ENCODE measurements at places on chromosomes 1 and 21.

DNA sequence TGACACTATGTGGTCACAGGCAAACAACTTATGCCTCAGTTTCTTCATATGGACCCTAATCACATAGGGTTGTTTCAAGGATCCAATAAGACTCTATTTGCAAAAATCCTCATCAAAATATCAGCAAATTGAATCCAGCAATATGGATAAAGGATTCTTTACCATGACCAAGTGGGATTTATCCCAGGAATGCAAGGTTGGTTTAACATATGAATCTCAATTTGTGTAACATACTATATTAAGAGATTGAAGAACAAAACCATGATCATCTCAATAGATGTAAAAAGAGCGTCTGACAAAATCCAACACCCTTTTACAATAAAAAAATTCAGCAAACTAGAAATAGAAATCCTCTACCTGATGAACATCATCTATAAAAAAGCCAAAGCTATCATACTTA lies 23.9 kb downstream of the ARHGEF11 start:
- no peaks in the 10 kb centered on the region for H3K27me3 ChIP-seq
- H3K4me3 ChIP-seq, result no peak overlapping the region
- no peaks in the 10 kb centered on the region for H3K4me1 ChIP-seq
- no peaks in the 10 kb centered on the region for H3K36me3 ChIP-seq
- no peak overlapping the region for H3K27ac ChIP-seq

DNA sequence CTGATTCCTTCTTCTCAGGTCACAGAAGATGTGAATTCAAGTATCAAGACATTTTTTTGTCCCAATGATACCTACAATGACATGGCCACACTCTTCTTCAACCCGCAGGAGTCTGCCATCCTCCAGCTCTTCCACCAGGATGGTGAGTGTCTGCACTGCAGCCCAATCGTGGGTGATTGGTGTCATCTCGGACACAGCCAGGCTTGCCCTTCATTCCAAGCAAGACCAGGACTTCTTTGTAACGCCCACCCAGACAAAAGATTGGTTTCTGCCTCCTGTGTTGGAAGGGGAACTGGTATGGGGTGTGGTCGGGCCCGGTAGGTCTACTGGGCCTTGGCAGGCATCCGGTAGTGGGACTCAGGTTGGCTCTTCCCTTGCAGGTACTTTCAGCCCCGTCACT lies 14.1 kb downstream of the NPPA start:
- H3K27me3 ChIP-seq, result no peaks in the 10 kb centered on the region
- H3K36me3 ChIP-seq, result peaks cover 50% of the 10 kb centered on the region
- no peak overlapping the region for H3K4me3 ChIP-seq
- H3K4me1 ChIP-seq, result no peaks in the 10 kb centered on the region
- no peak for DNase-seq

DNA sequence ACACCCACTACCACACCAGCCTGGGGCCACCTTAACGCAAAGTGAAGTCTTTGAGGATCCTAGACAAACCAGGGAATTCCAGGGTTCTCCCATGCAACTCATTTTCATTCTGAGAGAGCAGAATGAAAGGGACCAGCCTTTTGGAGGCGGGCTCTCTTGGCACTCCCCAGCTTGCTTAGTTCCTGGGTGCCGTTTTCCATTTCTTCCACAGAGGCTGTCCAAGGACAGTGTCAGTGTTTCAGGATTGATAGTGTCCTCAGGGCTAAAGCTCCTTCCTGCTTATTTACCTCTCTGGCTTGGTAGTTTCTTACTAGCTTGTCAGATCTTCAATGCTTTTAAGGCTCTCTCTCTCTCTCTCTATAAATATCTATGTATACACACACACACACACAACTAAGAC lies 30.1 kb upstream of the GNG4 start:
- no peaks in the 10 kb centered on the region for H3K4me1 ChIP-seq
- no peak for DNase-seq

DNA sequence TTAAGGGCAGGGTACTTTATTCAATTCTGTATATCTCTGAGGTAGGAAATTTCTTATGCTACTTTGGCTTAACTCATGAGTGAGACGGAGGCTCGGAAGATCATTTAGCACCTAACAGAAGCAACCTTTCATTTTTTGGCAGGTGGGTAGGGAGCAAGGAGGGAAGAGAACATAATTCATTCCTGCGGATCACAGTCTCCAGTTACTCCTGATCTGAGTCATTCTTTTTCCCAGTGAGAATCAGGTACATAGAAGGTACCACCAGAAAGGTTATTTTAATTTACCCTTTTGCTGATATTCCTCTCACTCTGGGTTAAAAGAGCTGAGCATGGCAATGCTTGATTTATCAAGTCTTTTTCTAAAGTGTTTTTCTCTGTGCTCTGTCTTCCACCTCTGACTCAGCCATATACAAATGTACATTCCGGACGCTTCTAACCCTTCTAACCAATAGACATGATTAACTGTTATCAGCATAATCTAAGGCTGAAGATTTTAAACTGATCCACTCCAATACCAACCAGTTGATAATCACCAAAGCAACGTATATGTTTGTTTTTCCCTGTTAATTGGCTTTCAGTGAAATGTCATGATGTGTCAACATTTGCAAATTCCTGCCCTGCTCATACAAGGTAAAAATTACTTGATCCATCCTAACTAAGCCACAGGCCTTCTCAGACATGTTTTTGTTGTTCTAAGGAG lies 271.7 kb downstream of the DUSP10 start:
- no peak for DNase-seq
- no peaks in the 10 kb centered on the region for H3K27me3 ChIP-seq
- no peaks in the 10 kb centered on the region for H3K4me1 ChIP-seq
- H3K4me3 ChIP-seq, result no peak overlapping the region
- no peak overlapping the region for H3K27ac ChIP-seq

GRCh38 chr1:93997756-93998155 lies 88.5 kb upstream of the GCLM start:
- no peaks in the 10 kb centered on the region for H3K27me3 ChIP-seq
- H3K4me1 ChIP-seq, result no peaks in the 10 kb centered on the region
- H3K4me3 ChIP-seq, result no peak overlapping the region
- H3K36me3 ChIP-seq, result no peaks in the 10 kb centered on the region
- H3K27ac ChIP-seq, result no peak overlapping the region

GRCh38 chr1:43781574-43781973 lies 74.2 kb downstream of the ST3GAL3 start:
- H3K27me3 ChIP-seq, result no peaks in the 10 kb centered on the region
- no peaks in the 10 kb centered on the region for H3K36me3 ChIP-seq
- DNase-seq, result no peak

Data from effector memory CD4-positive, alpha-beta T cell (primary cell).